ENCODE measurements at places on chromosomes 3 and 15. TPM values are rescaled to one million over a fixed set of nuclear protein-coding genes. Genes with fewer than 3 reads are reported as not detected.

Gene GPR15
- total RNA-seq, result not detected

Gene LAMB2
- 192 TPM for total RNA-seq

Gene ACTC1
- total RNA-seq, result 0.93 TPM

Gene ADPRH
- total RNA-seq, result 2.6 TPM

Gene MYRIP
- 20.9 TPM for total RNA-seq

Gene WWTR1
- total RNA-seq, result 13.5 TPM

Gene CD80
- total RNA-seq, result 0.56 TPM

Gene AQP9
- 350 TPM for total RNA-seq

Gene EDEM1
- total RNA-seq, result 92.7 TPM

Gene LSAMP
- total RNA-seq, result 0.02 TPM

Gene DZIP3
- total RNA-seq, result 4.1 TPM

Gene PYGO1
- 0.18 TPM for total RNA-seq

Gene EFL1
- 12.4 TPM for total RNA-seq

Gene UBP1
- 39.2 TPM for total RNA-seq

Gene SERPINI1
- total RNA-seq, result 1.3 TPM

Data from right lobe of liver (tissue), 6 donors.